K562 (cell line): ENCODE measurements at places on chromosomes 6 and 20. TPM values are rescaled to one million over a fixed set of nuclear protein-coding genes. Genes with fewer than 3 reads are reported as not detected.

GRCh38 chr6:3380344-3381232 is 76.3 kb downstream of the SLC22A23 start:
- no peak overlapping the region for H3K27ac ChIP-seq
- H3K4me3 ChIP-seq: no peak overlapping the region
- peaks cover 50% of the 10 kb centered on the region for H3K4me1 ChIP-seq
- no peak for DNase-seq
- H3K27me3 ChIP-seq: no peaks in the 10 kb centered on the region

DNA sequence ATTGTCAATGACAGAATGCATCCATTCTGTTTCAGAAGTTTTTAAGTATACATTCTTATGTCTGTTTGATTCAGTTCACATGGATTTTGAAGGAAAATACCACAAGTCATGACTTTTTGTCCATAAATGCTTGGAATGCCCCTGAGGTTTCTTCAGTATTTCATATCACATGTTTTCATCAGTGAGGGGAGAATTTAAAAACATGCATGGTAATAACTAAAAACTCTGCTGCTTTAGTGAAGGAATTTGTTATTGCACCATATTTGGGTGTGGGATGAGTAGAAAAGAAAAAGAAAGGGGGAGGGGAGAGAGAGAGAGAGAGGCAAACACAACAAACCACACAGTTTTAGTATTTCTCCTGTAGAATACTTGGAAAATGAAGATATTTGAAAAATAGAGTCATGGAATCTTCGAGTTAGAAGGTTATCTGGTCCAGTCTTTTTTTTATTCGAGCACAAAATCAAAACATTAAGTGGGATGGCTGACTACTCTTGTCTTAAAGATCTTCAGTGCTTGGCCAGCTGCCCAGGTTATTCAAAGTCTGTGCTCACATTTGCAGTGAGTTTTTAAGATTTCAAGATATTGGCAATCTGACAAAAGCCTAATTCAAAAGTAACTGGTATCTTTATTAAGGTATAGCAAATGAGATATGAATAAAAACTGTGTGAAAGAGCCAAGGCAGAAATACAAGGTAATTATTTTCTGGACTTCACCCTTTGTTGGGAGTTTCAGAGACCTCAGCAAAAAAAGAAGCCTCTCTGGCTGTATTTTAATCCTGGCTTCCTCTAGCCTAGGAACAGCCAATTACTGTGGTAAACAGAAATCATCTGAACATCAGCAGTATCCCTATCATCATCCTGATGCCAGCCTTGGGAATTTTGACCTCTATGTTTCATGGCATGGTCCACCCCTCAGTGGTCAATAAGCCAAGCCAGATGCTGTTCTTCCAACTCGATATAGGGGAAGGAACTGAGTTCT is 687.9 kb upstream of the CITED2 start:
- H3K4me3 ChIP-seq: no peak overlapping the region
- no peak for DNase-seq
- no peaks in the 10 kb centered on the region for H3K27me3 ChIP-seq
- H3K4me1 ChIP-seq: no peaks in the 10 kb centered on the region
- H3K27ac ChIP-seq: no peak overlapping the region
- no peaks in the 10 kb centered on the region for H3K36me3 ChIP-seq

- H3K4me3 ChIP-seq: no peak overlapping the region
- H3K36me3 ChIP-seq: no peaks in the 10 kb centered on the region
- peaks cover 42% of the 10 kb centered on the region for H3K27me3 ChIP-seq
- DNase-seq: peak; percentile 80
- peaks cover 8% of the 10 kb centered on the region; the same call in 2 of the 3 replicates for H3K4me1 ChIP-seq
- no peak overlapping the region for H3K27ac ChIP-seq
Measured at GRCh38 chr6:31308050-31308844, 36.4 kb upstream of the HLA-C start.

DNA sequence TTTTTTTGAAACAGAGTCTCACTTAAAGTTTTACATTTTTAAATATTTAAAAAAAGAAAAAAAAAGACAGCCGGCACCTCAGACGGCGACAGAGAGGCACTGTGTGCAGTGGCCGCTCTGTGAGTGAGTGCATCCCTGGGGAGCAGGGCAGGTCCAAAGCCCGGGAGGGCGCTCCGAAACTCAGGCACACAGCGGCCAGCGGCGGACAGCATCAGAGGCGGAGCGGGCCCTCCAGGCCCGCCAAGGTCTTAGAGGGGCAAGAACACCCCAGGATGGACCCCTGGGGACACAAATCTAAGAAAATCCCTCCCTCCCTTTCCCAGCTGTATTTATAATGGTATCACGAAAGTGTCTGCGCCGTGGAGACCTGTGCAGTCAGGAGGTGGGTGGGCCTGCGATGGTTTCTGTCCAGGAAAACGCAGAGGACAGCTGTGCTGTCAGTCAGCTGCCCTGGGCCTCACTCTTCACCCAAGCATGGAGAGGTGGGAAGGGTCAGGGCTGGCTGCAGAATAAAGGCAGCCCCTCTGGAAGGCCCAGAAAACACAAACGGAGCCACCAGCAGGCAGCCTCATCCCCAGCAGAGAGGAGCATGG is 43.8 kb downstream of the TAF4 start:
- no peaks in the 10 kb centered on the region for H3K27me3 ChIP-seq
- H3K36me3 ChIP-seq: peaks cover 6% of the 10 kb centered on the region; the same call in 2 of the 3 replicates
- H3K4me1 ChIP-seq: peaks cover 15% of the 10 kb centered on the region

DNA sequence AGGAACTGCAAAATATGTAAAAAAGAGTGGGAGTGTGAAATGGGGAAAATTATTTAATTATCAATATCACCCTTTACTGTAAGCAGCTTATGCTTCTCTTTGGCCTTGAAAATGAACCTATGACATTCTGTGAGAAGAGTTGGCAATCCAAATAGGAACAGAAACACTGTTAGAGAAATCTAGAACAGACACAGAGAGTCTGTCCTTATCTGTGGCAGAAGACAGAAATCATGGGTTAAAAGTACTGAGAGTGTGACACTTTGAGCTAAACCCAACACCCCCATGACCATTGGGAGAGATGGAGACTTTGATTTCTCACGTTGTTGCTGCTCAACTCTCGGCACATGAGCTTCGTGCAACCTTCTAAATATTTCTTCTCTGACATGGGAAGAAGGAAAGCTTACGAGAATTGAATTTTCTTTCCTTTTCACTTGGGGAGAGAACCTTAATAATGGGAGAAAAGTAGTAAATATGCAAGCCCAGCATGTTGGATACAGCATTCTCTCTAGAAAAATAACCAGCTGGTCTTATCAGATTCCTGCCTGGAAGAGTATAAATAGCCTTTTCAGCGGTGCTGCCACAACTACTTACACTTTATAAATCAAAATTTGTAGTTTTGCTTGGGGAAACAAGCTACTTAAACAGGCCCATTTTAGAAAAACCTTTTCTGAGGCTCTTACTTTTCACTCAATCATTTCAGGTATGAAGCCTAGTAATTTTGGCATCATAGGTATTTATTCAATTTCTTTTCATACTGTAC is 49.4 kb upstream of the NOX3 start:
- H3K27ac ChIP-seq: no peak overlapping the region
- DNase-seq: no peak
- H3K4me3 ChIP-seq: no peak overlapping the region
- no peaks in the 10 kb centered on the region for H3K27me3 ChIP-seq
- no peaks in the 10 kb centered on the region for H3K36me3 ChIP-seq
- H3K4me1 ChIP-seq: no peaks in the 10 kb centered on the region

- no peak overlapping the region for H3K4me3 ChIP-seq
- H3K27ac ChIP-seq: no peak overlapping the region
- H3K36me3 ChIP-seq: no peaks in the 10 kb centered on the region
- no peaks in the 10 kb centered on the region for H3K27me3 ChIP-seq
- H3K4me1 ChIP-seq: no peaks in the 10 kb centered on the region
Measured at GRCh38 chr6:145028144-145028818, 707.0 kb downstream of the EPM2A start.

GRCh38 chr20:41154436-41155176 is 17.3 kb downstream of the PLCG1 start:
- peaks cover 27% of the 10 kb centered on the region for H3K4me1 ChIP-seq
- no peak overlapping the region for H3K4me3 ChIP-seq
- no peak overlapping the region for H3K27ac ChIP-seq

GRCh38 chr6:71279740-71280139 is 8.9 kb upstream of the OGFRL1 start:
- H3K27ac ChIP-seq: no peak overlapping the region
- H3K4me3 ChIP-seq: no peak overlapping the region
- no peaks in the 10 kb centered on the region for H3K27me3 ChIP-seq
- no peaks in the 10 kb centered on the region for H3K36me3 ChIP-seq
- no peak for DNase-seq
- no peaks in the 10 kb centered on the region for H3K4me1 ChIP-seq

GRCh38 chr6:105746509-105746908 is 339.6 kb upstream of the PRDM1 start:
- no peak for DNase-seq
- peak overlapping the region; percentile 8; the same call in 2 of the 3 replicates for H3K27ac ChIP-seq
- H3K36me3 ChIP-seq: no peaks in the 10 kb centered on the region
- no peaks in the 10 kb centered on the region for H3K27me3 ChIP-seq
- H3K4me1 ChIP-seq: no peaks in the 10 kb centered on the region

DNA sequence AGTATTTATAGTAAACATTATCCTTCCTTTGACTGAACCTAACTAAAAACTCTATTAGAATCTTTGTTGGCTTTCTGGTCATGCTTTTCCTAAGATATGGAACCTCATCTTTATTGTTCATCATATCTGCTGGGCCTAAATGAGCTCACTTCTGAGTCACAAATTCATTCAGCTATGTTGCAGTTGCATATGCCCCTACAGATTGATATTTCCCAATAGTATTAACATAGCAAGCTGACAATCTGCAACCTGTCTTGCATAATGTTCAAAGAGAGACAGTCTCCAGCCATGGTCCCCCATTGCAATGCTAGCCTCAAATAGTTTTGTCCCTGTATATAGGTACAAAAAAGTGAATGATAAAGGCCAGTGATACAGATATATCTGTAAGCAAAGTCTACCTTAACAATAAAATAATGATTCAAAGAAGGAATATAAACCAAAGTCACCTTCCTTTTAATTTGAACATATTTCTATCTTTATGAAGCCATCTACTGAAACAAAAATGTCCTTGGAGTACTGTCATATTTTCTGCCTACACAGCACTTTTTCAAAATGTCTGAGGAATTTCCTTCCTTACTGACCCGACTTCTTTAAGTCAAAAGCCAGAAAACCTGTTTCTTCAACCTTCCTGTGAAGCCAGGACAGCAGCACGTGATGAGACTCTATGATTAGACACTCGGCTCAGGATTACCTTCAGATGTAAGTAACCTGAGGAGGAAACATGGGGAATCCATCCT is 140.7 kb downstream of the UBE3D start:
- DNase-seq: no peak
- H3K4me3 ChIP-seq: no peak overlapping the region
- H3K27me3 ChIP-seq: no peaks in the 10 kb centered on the region
- H3K36me3 ChIP-seq: peaks cover 2% of the 10 kb centered on the region; the same call in 1 of the 3 replicates

DNA sequence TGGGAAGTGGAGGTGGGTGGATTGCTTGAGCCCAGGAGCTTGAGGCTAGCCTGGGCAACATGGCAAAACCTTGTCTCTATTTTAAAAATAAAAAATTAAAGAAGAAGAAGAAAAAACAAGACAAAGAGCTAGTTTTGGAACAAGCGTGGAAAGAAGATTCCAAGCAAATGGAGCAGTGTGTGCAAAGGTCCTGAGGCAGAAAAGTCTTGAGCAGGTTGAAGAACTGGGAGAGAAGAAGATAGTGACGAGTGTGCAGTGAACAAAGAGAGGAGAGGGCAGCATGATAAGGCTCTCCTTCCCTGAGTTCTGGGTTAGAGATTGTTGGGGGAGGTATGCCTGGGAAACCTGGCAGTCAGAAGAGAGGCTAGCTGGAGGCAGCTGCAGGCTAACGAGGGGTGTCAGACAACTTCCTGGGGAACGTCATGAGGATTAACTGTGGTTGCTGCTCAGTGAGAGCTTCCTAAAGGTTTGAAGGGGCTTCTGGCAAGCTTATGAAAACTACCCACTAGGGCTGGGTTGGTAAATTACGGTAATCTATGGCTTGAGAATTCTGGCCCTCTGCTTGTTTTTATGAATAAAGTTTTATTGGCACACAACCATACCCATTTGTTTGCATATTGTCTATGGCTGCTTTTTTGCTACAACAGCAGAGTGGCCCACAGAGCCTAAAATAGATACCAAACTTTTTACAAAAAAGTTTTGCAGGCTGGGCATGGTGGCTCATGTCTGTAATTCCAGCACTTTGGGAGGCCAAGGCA is 128.9 kb downstream of the ZFP64 start:
- no peak overlapping the region for H3K27ac ChIP-seq
- H3K36me3 ChIP-seq: no peaks in the 10 kb centered on the region
- H3K4me1 ChIP-seq: no peaks in the 10 kb centered on the region

DNA sequence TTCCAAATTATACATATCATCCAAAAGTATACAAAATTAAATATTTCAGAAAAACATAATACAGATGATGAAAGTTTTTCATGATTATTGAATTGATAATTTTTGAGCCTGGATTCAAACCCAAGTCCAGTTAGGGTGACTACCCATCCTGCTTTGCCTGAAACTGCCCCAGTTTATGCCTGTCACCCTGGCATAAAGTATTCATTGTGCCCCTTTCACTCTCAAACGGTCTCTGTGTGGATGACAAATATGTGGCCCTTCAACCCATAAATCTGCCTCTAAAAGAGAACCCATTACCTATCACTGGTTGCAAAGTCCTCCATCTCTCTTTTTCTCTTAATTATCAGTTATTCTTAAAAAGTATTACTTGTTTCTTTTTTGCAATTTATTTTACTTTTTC is 553.7 kb upstream of the JARID2 start:
- peaks cover 29% of the 10 kb centered on the region for H3K4me1 ChIP-seq
- H3K36me3 ChIP-seq: no peaks in the 10 kb centered on the region
- DNase-seq: no peak
- H3K27ac ChIP-seq: no peak overlapping the region

DNA sequence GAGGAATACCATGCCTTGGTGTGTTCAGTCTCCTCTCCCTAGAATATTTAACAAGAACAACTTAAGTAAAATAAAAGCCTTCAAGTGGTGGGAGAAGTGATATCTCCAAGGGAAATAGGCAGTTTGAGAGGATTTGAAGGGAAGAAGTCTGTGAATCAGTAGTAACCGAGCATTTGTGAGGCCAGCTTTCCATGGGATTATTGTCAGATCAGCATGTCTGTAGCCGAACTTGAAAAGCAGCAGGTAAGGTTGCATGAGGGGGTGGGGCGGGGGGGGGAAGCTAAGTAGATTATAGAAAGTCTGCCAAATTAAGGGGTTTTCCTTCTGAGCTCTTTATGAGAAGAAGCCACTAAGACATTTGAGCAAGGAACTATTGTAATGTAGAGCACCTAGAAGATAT is 92.6 kb downstream of the GRIK2 start:
- no peak overlapping the region for H3K4me3 ChIP-seq
- no peaks in the 10 kb centered on the region for H3K36me3 ChIP-seq
- H3K27ac ChIP-seq: no peak overlapping the region
- no peaks in the 10 kb centered on the region for H3K4me1 ChIP-seq

GRCh38 chr6:120279466-120280167 is 930.1 kb upstream of the MAN1A1 start:
- no peak overlapping the region for H3K27ac ChIP-seq
- no peak for DNase-seq
- no peaks in the 10 kb centered on the region for H3K4me1 ChIP-seq
- H3K27me3 ChIP-seq: no peaks in the 10 kb centered on the region

Gene GJA1
- 0.58 and 0.67 TPM in 2 replicates for total RNA-seq

Gene PTCHD4
- total RNA-seq: not detected in 2 replicates

Gene BPIFA1
- total RNA-seq: not detected in 2 replicates

Gene FAM83D
- total RNA-seq: 51.9 and 55.6 TPM in 2 replicates

Gene SIRPD
- total RNA-seq: not detected in 2 replicates
